ENCODE measurements at places on chromosomes 12 and 14.

DNA sequence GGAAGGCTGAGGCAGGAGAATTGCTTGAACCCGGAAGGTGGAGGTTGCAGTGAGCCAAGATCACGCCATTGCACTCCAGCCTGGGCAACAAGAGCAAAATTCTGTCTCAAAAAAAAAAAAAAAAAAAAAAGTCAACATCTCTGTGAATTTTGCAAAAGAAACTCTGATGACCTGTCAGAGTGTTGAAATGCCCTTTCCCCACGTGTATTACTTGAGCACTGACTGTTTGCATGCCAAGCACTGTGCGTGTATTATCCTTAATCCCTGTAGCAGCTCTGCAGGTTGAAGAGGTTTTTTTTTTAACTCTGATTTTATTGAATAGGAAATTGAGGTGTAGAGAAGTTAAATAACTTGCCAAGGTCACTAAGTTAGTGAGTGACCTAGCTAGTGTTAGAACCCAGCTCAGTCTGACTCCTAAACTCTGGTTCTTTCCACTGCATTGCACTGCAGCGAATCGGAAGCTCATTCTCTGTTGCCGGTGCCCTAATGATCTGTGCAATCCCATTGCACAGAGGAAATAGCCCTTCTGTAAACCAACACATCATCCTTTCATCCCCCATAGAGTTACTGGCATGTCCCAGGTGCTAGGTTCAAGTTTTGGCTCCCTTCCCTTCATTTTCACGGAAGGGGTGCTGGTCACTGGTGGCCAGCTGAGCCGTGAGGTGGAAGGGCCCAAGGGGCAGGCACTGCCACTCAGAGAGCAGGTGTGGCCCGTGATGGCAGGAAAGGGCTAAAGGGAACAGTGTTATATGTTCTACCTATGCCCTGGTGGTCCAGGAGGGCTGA lies 122.3 kb downstream of the EML1 start:
- no peak for DNase-seq

- DNase-seq = no peak
These were observed 220.3 kb downstream of the KIF26A start for GRCh38 chr14:104358528-104359300.

GRCh38 chr12:71904629-71905028 lies 34.0 kb upstream of the TPH2 start:
- no peak for DNase-seq

- no peak for DNase-seq
These were observed 54.7 kb upstream of the CLMN start for GRCh38 chr14:95374239-95374997.

DNA sequence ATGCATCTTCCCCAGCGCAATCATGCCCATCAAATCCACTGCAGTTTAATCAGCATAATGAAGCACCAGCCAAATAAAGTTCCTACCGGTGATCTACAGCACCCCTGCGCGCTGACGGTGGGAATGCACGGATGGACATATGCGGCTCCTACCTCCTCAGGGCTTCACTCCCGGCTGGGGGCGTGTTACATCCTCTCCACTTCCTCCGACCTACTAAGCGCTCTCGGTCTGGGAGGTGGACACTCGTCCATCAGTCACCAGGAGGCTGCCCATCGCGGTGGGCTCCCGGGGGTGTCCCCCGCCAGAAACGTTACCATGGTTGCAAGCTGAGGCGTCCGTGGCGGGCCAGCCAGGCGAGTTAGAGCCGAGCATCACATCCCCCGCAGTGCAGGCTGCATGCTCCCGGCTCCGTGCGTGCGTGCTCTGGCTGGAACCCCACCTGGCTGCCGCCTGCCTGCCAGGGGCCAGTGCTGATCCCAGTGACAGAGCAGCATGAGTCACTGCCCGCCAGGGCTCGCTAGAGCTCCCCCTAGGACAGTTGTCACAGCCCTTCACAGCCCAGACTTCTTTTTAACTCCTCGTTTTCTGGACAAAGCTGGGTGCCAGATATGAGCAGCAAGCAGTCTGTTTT lies 73.0 kb downstream of the CIT start:
- no peak for DNase-seq

GRCh38 chr12:29220632-29221336 lies 71.7 kb downstream of the FAR2 start:
- DNase-seq = no peak

DNA sequence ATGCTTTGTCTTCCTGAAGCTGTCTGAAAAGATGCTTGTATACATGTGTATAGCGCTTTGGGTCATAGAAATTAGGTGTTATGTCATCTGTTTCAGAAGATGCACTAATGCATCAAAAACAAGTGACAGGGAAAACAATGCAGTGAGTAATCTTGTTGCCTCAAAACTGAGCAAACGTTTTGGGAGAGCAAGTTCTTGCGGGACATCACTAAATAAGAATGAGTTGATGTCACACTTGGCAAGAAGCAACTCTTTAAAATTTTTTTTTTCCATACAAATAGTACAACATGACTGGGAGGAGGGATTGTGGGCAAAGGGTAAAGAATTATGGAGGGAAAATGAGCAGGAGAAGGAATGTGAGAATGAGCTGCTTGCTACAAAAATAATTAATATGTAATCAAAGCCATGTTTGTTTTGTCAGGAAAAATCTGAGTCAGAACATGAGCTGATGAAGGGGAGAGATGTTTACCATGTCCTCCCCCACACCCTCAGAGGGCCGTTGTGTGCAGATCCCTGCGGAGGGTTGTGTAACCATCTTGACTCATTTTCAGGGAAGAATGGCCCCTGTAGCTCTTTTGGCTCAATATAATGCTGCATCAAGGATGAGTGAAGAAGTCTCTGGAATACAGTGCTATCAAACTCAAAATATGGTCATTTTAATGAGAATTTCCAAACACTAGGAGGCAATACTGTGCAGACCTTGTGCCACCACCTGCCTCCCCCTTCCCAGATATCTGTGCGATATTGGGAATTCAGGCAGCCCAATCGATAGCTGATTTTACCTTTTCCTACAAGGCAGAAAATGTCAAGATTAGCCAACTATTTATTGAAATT lies 41.4 kb downstream of the BORCS5 start:
- DNase-seq = peak; percentile 90

GRCh38 chr14:91996948-91997371 lies 42.9 kb downstream of the TRIP11 start:
- DNase-seq = peak; percentile 87

DNA sequence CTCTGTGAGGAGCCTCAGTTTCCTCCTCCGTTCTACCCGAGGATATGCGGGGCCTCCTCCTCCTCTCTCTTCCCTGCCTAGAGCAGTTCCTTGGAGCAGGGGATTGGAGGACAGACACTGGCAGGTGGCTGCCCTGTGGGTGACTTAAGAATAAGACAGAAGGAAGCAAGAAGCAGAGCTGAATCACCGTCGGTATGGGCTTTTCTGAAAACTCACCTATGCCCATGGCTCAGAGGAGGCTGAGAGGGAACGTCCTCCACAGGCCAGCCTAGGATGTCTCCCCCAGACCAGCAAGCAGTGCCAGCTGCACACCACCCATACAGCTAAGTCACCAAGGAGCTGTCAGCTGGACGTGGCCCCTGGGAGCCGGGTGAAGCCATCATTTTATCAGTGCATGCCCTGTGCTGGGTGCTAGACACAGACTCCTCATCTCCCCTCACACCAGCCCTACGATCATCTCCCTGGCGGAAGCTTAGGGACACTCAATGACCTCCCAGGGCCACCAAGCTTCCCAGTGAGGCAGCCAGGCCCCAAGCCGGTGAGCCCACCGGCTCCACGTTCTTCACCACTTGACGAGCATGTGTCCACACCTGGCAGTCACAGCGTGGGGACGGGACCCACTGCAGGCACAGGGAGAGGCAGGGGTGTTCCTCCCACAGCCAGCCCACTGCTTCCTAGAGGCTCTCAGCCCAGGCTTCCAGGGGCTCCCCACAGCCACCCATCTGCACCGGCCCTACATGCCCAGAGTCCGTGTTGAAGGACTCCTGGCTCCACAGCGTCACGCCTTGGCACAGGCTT lies 21.4 kb downstream of the ITPK1 start:
- DNase-seq = no peak

DNA sequence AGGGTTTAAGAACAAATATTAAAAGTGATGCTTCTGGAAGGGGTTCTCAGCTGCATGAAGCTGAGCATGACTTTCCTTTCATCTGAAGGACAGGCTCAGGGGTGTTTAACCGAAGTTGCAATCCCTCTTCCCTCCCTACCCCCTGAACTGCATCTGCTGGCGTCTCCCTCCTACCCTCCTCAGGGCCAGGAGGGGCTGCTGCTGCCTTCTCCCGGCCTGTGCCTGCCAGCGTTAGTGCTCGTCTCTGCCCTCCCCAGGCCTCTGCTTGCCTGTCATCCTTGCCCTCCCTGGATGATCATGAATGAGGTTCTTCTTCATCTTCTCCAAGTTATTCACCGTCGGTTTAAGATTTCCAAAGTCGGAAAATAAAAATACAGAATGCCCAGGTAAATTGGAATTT lies 12.2 kb downstream of the SMOC1 start:
- no peak for DNase-seq

DNA sequence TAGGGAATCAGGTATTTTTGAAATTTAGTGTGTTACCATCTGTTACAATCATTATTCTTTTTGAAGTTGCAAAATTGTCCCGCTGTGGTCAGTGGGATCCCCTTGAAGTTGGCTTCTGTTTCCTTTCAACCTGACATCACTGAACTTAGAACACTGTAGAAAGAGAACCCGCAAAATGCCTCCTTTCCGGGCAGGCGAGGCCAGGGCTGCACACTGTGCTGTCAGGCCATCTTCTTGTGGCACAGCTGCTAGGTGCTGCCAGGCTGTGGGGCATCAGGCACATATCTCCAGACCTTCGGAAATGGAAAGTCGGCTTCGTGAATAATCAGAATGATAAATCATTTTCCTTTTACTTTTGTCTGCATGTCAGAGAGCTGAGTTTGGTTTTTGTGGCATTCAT lies 103.5 kb downstream of the GLT1D1 start:
- no peak for DNase-seq

DNA sequence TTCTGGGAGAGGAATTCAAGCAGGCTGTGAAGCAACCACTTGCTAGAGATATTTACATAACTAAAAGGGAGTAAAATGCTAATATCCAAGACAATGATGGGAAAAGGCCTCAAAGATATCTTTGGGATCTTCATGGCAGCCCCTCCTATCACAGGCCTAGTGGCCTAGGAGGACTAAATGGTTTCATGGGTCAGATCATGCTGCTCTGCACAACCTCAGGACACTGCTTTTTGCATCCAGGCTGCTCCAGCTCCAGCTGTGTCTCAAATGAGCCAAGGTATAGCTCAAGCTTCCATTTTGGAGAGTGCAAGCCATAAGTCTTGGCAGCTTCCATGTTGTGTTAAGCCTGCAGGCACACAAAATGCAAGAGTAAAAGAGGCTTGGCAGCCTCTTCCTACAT lies 195.6 kb upstream of the SSTR1 start:
- DNase-seq = no peak

GRCh38 chr12:630656-631632 lies 32.3 kb downstream of the NINJ2 start:
- DNase-seq = no peak

- no peak for DNase-seq
These were observed 133.3 kb downstream of the VRK1 start for GRCh38 chr14:96930526-96930925.

DNA sequence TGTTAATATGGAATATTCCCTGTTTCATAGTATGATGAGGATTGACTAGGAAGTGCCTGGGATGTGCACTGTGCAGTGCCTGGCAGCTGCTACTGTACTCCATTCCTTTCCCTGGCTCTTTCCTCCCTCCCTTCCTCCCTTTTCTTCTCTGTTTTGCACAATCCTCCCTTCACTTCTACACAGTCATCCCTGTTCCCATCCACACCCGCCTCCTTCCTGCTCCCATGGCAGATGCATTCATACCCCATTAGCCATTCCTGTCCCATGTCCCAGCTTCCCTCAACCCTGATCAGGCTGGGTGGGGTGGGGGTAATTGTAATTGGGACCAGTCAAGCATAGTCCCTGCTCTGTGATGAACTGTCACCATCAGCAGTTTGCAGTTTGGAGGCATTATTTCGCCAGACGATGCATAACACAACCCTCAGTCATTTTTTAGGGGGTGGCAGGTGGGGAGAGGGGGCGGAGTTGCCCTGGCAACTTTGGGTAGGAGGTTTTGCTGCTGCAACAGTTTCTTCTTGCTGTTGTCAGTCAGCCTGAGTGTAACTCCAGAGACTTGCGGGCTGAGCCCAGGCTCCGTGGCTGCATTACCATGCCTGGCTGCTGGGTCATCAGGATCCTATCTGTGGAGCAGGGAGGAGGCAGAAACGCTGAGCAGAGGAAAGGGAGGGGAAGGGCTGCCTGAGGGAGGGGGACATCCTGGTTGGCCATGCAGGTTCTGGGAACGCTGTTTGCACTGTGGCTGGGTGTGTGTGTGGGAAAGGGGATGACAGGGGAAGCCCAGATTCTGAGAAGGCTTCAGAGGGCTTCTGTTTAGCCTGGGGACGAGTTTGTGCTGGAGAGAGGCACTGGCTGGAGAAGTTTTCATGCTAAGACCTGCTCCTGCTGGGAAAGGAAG lies 4.1 kb upstream of the KRT84 start:
- no peak for DNase-seq

GRCh38 chr12:105253866-105254513 lies 18.0 kb upstream of the APPL2 start:
- peak; percentile 82 for DNase-seq

DNA sequence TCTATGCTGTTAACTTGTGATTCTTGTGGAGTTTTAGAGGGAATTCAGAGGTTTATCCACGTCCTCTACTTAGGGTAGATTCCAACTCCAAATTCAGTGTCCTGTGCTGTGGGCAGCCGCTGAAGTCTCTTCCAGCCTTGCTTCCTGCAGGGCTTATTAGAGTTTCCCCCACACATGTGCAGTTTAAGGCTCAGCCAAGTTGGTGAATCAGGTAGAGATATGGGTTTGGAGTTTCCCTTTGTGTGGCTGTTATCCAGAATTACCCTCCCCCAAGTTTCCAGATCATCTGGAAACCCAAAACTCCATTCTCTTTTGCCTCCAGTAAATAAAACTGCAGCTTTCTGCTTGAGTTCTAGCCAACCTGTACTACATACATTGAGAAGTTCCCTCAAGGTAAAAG lies 853.7 kb downstream of the GALC start:
- DNase-seq = no peak

DNA sequence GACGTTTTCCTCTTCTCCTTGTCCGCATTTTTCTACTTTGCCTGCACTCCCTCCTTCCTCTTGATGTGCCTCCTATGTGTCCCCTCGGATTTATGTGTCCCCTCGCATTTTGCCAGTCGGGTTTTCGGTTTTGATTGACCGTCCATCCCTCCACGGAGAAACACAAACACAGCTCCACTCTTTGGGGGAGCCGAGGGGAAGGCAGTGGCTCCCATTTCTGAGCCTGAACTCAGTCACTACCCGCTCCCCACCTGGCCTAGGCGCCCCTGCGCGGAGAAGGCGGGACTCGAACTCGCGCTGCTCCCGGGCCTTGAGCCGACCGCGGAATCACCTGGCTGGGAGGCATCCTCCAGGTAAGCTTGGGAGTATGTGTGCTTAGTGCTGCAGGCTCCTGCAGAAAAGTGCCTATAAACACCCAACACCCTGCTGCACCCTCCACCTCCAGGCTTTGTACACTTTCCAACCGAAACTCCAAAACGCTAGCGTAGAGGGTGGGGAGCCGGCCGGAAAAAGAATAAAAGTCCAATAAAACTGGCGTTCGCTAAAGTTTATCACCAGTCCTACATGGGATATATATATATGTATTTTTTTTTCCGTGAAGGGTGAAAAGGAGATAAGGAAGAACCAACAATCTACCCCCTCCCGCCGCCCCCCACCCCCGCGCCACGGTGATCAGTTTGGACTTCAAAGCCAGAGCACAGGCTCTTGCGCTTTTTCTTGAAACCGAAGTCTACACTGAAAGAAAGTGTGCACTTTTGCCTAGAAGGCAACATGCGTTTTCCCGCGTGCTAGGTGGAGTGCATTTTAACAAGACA lies 3.3 kb upstream of the CCND2 start:
- no peak for DNase-seq

Measured in HS-5 (cell line).